Kidney glomerular epithelial cell (primary cell): ENCODE measurements at places on chromosomes 11 and 22.

DNA sequence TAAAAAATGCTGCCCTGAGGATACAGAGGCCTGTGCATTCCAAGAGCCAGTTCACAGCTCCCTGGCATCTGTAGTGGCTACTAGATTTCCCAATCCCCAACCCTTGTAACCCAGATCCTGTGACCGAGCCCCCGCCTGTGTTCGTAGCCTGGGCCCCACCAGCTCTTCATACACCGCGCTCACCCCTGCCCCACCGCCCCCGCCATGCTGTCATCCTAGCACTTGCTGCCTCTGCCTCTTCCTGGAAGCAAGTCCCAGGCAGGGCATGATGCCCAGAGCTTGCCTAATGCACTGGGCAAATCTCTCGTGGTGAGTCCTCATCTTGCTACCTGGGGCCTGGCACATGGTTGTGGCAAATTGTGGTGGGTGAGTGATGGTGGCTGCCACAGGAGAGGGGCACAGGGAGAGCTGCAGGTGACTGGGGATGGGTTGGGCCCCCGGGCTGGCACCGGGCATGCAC is 7.1 kb downstream of the MGAT3 start:
- DNase-seq = no peak

GRCh38 chr11:74024261-74025029 is 15.6 kb upstream of the UCP3 start:
- DNase-seq = no peak

DNA sequence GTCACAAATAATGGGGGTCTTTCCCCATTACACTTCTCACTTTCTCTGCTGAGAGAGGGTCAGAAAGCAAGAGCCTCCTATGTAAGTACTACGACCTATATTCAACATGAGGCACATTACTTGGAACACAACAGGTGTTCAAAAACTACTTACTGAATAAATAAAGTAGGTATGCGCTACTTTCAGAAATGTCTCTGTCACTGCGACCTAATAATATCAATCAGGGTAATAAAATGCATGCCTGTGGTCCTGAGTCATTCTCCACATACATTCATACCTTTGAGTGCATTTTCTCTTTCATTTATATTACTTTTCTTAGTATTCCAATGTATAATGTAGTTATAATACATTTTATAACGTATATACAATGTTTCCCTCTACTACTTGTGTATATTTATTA is 838.9 kb downstream of the DLG2 start:
- no peak for DNase-seq

DNA sequence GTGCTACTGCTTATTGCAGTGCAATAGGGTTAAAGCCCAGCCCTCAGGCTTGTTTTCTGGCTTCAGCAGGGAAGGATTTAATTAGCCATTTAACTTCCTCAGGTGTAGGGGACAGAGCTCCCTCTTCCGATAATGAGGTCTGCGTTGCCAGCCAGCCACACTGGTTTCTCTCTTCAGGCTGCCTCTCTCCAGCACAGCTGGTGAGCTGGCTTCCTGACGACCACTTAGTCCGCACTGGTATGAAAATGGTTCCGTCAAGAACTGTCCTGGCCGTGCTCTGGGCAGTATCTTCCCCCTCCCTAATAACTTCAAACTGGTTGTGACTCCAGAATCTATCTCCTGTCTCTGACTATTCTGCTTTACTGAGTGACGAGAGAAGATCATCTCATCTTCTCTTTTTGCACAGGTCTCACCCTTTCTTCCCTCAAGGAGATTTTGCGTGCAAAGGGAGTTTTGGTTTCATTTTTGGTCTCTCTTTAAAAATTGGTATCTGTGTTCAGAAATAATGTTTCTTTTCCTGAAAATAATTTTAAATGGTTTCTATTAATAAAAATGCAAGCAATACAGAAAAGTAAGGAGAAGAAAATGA is 49.2 kb downstream of the CNTN5 start:
- no peak for DNase-seq

DNA sequence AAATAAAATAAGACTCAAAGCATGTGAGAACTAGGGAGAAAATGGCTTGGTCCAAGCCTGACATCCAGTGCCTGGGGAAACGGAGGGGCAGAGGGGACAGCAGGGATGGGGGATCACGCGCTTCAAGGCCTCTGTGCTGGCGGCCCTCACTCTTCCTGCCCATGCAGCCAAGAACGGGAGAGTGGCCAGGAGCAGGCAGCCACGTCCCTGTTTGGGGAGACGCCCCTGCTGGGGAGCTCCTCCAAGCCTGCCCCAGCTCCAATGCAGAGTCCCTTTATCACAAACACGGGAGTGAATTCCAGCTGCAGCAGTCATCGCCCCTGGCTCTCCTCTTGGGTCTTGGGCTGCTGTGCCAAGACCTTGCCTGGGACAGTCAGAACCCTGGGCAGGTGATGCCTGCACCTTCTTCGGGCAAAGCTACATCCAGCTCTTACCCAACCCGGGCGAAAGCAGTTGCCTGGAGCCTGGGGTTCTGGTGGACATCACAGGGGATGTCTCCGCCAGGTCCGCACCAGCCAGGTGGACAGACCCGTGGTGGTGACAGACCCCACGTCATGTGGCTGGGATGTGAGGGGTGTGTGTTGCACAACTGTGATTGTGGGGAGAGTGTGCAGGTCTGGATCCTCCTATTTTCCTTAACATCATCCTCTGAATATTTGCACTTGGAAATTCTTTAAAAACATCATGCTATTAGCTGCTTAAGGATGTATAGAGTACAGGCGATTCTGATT is 1391.3 kb downstream of the BRD1 start:
- no peak for DNase-seq

GRCh38 chr11:46302866-46303265 is 25.4 kb downstream of the CREB3L1 start:
- DNase-seq = no peak

DNA sequence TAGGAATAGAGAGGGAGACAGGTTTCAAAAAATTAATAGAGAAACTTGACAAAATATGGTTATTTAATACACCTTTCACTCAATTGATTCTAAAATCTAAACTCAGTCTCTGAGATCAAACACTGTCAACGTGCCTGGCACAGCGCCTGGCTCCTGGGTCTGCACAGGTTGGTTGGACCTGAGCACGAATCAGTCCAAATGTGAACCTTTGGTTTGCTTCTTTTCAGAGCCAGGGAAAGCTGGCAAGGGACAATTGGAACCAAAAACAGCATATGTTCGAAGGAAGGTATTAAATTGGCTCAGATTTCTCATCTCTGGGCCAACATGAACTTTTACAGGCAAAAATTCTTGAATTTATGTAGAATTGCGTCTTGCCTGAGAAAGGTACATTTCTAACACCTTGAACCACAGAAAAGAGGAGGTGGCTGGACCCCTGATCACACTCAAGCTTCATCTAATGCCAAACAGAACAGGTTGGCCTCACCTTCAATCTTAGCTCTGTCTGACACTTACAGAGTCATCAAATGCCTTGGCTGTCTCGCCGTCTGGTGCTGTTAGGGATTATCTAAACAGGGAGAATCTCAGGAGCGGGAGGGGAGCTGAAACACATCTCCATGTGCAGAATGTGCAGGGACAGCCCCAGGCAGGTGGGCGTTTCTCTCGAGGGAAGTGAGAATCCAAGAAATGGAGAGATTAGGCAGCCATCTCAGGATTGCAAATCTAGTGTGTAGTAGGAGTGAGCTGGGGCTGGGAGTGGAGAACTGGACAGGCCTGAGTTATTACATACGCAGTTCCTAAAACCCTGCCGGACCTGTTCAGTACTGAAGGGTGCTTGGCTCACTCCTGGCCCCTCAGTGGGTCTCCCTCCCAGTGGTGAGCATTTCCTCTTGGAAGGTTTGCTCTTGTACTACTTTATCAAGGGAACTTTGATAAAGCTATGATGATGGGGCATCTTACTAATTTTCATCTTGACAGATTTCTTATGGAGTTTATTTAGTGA is 442.2 kb upstream of the B3GAT1 start:
- DNase-seq = no peak

- no peak for DNase-seq
Measured at GRCh38 chr11:94641167-94641761, 74.1 kb downstream of the PIWIL4 start.

DNA sequence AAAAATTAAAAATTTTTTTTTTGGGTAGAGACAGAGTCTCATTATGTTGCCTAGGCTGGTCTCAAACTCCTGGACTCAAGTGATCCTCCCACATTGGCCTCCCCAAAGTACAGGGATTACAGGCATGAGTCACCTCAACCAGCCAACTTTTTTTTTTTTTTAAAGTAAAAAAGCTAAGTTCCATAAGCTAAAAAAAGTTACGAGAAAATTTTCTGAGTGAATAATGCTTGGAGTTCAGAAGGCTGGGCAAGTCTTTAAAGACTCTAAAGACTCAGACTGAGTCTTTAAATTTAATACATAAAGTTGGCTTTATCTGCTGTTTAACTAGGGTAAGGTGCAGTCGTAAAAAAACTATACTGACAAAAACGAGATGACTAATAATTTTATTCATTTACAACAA is 5.6 kb downstream of the DDX6 start:
- DNase-seq = no peak
